Astrocyte of the spinal cord (primary cell): ENCODE measurements at places on chromosomes 11 and 22.

- no peak for DNase-seq
Observed at GRCh38 chr11:30823119-30823518, 237.0 kb upstream of the MPPED2 start.

GRCh38 chr11:79409330-79409729 lies 31.5 kb downstream of the TENM4 start:
- no peak for DNase-seq

GRCh38 chr11:2357246-2357645 lies 19.9 kb upstream of the CD81 start:
- no peak for DNase-seq

- DNase-seq, result no peak
Observed at GRCh38 chr11:119504371-119504770, 81.4 kb upstream of the THY1 start.

DNA sequence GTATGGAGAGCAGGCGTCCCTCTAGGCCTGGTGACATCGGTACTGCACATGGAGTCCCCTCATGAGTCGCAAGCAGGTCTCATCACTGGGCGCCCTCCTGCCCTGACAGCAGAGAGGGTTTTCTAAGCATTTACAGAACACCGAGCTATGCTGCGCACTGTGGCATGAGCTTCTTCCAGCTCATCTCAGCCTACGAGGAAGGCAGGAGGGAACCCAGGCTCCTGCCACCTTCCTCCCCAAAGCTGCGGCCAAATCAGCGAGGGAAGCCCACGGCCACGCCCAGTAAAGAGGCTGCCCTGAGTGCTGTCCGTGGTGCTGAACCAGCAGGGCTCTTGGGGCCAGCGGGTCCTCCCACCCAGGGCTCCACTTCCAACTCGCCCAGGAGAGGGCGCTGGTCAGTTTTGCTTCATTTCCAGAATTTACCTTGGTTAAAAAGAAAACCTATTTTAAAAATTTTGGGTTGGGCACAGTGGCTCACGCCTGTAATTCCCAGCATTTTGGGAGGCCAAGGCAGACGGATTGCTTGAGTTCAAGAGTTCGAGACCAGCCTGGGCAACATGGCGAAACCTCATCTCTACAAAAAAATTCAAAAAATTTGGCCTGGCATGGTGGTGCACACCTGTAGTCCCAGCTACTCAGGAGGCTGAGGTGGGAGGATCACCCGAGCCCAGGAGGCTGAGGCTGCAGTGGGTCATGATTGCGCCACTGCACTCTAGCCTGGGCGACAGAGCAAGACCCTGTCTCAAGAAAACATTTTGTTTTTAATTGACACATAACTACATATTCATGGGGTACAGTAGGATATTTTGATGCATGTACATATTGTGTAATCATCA lies 34.2 kb downstream of the PHF21B start:
- DNase-seq, result peak; percentile 72

DNA sequence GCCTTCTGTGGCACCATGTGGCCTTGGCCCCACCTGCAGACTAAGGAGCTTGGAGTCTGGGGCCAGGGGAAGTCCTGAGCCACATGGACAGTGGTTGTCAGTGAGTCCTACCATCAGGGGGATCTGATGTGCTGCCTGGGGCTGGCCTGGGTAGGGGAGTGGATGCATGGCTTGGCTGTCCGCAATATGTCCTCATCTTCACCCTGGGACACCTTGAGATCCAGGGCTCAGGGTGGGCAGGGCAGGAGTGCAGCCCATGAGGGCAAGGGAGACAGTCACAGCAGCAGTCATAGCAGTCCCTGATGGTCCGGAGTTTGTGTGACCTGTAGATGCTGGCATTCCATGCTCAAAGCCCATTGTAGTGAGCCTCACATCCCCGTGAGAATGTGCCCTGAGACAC lies 256.8 kb upstream of the B3GAT1 start:
- DNase-seq, result no peak

DNA sequence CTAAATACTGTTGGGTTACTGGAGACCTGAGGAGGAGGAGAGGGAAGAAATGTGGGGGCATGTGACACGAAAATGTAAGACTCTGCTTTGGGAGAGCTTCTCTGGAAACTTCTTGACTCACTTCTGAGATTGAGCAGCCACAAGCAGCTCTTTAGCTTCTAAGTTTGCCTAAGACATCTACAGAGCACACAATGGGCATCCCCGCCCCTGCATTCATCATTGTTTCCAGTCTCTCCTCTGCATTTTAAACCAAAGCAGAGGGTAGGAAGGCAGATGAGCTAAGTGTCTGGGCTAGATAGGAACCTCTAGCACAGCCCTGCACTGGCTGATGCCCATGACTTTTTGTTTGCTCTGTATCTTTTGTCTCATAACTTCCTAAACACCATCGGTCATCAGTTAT lies 2.1 kb upstream of the OR52D1 start:
- no peak for DNase-seq

GRCh38 chr11:80024119-80024518 lies 583.3 kb upstream of the TENM4 start:
- no peak for DNase-seq

DNA sequence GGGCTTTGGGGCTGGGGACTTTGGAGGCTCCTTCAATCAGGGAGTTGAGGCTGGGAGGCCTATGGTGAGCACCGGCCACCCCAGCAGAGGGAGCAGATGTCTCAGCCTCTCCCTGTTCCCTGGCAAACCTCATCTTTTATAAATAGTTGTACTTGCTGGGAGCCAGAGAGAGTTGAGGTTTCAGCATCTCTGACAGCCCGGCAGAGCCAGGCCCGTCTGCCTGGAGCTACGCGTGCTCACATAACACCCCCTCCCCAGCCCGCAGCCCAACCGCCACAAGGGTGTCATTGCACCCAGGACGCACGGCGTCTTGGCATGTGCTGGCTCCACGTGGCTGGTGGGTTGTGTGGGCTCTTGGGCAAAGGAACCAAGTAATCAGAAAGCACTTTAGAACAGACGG lies 127.1 kb downstream of the CHST1 start:
- no peak for DNase-seq

DNA sequence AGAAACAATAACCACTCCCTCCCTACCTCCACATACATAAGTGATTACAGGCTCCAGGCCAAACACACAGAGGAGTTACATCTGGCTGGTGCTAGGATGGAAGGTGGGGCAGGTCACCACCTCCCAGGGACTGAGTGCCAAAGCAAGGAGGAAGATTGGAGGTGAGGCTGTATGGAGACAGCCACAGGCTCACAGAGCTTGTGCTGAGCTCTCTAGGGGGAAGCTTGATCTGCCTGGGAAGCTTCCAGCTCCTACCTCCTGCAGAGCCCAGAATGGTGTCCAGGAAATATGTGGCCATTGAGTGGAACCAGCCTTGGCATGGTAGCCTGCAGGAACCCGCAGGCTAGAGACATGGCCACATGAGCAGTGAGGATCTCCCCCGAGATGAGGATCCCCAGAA lies 3.6 kb upstream of the MED15 start:
- peak; percentile 29 for DNase-seq

DNA sequence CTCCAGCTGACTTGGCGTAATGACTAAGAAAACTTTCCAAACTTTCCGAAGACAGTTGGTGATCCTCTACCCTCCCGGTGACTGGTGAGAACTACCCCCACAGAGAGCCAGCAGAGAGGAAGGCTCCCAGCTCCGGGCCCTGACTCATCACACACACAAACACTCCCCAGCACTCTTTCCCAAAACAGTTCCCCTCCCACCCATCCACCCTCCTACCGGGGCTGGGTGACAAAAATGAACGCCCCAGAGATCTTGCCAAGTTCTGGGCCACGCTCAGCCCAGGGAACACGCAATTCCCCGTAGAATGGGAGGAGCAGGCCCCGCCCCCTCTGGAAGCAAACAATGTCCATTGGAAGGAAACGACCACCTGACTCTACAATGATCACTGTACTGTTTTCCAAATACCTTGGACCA lies 21.3 kb upstream of the JAM3 start:
- peak; percentile 58 for DNase-seq

DNA sequence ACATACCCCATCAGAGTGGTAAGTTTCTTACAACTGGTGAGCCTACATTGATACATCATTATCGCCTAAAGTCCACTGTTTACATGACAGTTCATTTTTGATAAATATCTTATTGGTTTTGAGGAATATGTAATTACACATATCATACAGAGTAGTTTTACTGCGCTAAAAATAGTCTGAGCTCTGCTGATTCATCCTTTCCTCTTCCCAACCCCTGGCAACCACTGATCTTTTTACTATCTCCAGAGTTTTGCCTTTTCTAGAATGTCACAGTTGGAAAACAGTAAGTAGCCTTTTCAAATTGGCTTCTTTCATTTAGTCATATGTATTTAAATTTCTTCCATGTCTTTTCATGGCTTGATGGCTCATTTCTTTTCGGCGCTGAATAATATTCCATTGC lies 112.8 kb downstream of the LARGE1 start:
- DNase-seq, result no peak

- DNase-seq, result peak; percentile 1
Observed at GRCh38 chr11:17076517-17077239, 789 bp downstream of the RPS13 start.
